ENCODE measurements at places on chromosomes 3 and 15.

DNA sequence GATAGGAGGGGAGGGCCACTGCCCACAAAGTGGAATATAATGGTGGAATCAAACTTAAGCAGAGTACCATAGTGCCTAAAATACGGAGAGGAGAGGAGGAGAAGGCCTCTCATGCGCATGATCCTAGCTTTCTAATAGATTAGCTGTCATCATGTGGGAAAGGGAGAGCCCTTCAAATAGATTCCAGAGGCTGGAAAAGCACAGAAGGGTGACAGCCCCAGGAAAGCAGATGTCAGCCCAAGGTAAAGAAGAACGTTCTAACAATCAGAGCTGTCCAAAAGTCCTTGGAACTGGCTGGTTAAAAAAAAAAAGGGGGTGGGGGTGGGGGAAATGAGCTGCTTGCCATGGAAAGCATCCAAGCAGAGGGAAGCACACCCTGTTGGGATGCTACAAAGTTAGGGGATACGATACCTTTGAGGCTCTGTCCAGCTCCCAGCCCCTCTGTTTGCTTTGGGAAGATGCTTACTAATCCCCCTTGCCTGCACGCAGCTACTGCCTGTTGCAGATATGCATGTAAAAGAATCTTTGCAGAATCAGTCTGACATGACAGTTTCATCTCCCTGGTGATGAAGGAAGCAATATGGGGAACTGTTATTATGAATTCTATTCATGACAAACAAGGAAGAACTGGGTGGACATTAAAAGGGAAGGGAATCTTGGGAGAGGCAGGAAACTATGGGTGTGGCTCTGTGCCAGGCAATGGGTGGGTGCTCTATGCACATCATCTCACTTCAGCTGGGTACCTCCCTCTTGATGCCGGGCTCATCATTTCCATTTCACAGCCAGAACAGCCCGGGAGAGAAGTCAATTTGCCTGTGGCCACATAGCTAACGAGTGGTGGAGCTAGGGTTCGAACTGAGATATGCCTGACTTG is 10.1 kb upstream of the LMCD1 start:
- no peak for DNase-seq

GRCh38 chr3:3281024-3281423 is 101.5 kb upstream of the CRBN start:
- no peak for DNase-seq

DNA sequence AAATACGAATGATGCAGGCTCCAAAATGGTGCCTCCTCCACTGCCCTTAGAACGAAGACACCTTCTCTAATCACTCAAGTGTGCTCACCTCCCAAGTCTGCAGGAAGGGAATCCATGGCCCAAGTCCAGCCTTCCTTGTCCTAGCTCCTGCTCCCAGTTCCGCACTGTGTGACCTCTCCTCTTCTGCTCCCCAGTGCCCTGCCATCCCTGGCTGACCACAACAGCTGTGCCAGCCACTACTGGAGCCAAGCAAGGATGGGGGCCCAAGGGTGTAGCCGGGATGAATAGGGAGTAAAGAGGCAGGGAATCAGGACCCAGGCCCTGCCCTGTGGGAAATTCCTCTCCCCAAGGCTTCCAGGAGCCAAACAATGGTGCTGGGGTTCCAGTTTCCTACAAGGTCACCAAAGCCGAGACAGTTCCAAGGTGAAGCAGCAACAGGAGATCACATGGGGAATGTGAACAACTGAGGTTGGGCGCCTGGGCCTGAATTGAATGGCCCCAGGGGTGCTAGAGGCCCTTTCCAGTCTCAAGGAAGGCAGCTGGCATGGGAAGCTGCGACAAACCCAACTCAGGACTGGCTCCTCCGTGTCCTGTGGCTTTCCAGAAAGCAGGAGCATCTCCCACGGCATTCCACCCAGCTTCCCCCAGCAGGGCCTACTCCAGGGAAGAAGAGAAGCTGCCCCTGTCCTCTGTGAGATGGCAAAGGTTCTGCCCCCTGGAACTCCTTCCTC is 20.2 kb downstream of the SEMA7A start:
- DNase-seq: no peak

DNA sequence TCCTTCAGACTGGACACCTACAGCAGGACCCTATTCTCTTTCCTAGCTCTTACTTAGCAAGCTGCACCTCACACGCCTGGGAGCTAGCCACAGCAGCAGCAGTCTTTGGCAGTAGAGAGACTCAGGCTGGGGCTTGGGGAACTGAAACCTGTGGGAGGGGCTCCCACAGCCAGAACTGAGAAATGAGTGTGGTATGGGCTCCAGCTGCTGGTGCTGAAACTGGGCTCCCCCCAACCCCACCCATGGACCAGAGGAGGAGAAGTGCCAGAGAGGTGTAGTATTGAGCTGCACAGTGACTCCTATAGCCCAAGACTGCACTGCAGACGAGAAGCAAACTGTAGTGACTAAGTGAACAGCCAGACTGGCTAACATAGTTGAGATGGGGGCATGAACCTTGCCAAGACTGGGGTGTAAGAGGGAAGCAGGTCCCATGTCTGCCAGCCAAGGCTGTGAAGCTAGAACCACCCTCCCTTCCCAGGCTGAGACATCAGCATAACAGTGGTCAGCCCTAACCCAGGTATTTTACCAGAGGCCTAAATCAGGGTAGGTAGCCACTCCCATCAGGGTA is 62.5 kb downstream of the MYO5A start:
- DNase-seq: no peak

- DNase-seq: no peak
Measured at GRCh38 chr3:44950275-44950734, 25.7 kb downstream of the ZDHHC3 start.

DNA sequence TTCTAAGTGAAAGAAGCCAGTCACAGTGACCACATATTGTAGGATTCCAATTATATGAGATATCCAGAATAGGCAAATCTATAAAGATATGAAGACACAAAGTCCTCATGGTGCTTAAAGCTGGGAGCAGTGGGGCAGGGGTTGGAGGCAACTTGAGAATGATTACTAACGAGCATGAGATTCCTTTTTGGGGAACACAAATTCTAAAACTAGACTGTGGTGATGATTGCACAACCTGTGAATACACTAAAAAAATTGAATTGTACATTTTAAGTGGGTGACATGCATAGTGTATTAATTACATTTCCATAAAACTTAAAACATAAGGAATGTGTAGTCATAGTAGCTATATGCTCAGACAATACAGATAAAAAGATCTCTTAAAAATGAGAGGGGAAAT is 103.2 kb downstream of the DPH6 start:
- no peak for DNase-seq

- DNase-seq: no peak
Measured at GRCh38 chr3:106963442-106963841, 413.8 kb upstream of the CCDC54 start.

GRCh38 chr3:178370387-178370786 is 165.8 kb upstream of the KCNMB2 start:
- DNase-seq: no peak

All from erythroblast (primary cell).